ENCODE measurements at places on chromosomes 11 and 22.

GRCh38 chr22:28837640-28838039, 37.3 kb upstream of the XBP1 start:
- no peak for DNase-seq

- no peak for DNase-seq
Measured at GRCh38 chr22:39241794-39242594, 2.8 kb downstream of the PDGFB start.

DNA sequence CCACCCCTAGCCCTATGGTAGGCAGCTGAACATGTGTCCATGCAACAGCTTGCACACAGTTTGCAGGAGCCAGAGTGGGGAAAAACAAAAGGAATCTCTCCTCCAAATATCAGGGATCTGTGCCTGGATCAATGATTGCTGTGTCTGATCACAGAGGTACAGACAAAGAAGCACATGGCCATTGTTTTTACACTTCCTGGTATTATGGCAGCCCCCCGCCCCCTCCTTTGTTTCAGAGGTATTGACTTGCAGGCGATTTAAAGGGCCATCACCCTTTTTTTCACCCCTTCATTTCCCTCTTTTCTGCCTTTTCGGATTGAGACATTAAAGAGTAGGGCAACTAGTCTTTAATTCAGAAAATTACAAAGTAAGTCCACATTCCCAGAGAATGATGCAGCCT, 453.0 kb upstream of the LUZP2 start:
- no peak for DNase-seq

GRCh38 chr11:92886243-92886905, 83.1 kb upstream of the MTNR1B start:
- no peak for DNase-seq

- no peak for DNase-seq
Measured at GRCh38 chr11:74390697-74391096, 7.5 kb downstream of the PGM2L1 start.

DNA sequence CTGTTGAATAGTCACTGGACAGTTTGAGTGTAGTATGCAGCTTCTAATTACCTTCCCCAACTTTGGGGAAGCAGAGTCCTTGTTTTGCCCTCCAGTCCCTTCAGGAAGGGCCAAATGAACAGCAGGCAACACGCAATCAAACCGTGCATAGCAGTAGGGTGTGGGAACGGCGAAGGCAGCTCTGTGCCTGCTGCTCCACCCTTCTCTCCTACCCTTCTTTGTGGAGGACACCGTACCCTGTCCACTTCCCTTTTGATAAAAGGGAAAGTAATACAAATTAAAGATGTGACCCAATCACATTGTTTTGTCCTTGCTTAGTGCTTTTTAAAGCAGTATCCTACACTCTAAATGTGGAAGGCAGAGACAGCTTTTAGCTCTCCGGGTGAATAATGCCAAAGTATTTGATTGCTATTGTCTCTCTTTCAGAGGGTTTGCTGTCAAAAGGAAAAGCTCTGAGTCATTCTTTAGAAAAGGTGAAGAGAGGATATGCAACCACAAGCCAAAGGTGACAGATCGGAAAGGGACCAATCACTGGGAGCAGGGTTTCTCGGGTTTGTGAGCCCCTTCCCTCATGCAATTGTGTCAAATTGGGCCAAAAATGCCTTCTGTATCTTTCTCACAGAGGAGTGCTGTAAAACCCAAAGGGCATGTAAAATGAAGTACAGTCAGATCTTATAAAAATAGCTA, 407.3 kb upstream of the CCDC90B start:
- DNase-seq, result no peak

GRCh38 chr11:100434821-100435641, 252.1 kb upstream of the ARHGAP42 start:
- DNase-seq, result no peak

GRCh38 chr22:20206709-20207215, 55.9 kb upstream of the CCDC188 start:
- DNase-seq, result no peak

DNA sequence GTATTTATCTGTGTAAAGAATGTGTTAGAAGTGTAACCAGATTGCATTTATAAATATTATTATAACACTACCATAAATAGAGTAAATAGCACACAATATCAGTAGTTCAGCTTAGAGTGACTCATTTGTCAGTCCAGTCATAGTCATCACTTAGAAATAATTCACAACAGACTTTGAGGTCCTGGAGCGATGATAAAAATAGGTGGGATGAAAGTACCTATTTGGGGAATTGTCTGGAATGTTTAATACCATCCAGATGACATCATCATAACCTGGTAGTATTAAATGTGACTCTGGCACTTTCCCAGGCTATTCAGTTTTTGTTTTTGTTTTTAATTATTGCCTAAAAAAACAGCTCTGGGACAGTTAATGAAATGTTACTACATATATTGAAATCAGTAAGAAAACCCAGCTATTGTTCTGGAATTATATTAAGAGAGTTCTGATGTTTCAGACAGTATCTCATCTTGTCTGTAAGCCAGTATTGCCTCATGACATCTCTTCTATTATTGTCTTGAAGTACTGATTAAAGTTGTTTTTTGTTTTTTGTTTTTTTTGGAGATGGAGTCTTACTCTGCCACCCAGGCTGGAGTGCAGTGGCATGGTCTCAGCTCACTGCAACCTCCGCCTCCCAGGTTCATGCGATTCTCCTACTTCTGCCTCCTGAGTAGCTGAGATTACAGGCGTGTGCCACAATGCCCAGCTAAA, 74.8 kb downstream of the SIK2 start:
- no peak for DNase-seq

- no peak for DNase-seq
Measured at GRCh38 chr22:41429951-41430332, 16.7 kb downstream of the TOB2 start.

GRCh38 chr11:26286472-26287066, 45.4 kb upstream of the ANO3 start:
- DNase-seq, result no peak

- DNase-seq, result no peak
Measured at GRCh38 chr11:42890773-42891172, 421.0 kb upstream of the API5 start.

DNA sequence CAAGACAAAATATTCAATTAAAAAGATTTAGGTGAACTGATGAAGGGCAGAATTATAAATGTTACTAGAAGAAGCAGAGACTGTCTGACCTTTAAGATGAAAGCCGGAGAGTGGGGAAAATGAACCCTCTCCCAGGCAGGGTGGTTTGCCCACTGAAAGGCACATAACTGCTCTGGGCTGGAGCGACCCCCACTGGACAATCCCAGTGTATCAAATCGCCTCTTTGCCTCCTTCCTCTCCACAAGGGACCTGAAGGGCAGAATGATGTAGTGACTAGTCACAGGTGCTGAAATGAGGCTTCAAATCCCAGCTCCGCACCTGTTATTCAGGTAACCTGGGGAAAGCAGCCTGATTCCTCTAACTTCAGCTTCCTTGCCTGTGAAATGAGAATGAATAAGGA, 69.0 kb downstream of the EFCAB6 start:
- DNase-seq, result no peak

DNA sequence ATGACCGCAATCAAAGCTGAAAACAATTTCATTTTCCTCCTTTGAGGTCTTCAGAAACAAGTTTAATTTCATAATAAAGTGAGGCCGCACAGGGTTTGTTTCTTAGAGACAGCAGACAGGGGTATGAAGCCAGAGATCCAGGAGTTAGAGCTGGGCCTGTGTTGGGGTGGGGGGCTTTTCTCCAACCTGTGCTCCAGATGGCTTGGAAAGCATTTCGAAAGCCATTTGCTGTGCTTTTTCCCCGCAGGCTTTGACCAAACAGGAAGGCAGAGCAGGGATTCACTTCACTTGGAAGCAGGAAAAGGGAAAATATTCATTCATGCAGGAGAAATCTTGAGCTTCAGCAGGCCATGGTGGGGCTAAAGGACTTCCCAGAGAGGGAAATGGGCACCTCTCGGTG, 617.4 kb downstream of the SOX6 start:
- no peak for DNase-seq

GRCh38 chr22:47210112-47210657, 447.7 kb downstream of the TBC1D22A start:
- no peak for DNase-seq

- DNase-seq, result no peak
Measured at GRCh38 chr11:120217941-120218694, 7.3 kb downstream of the OAF start.

Data from natural killer cell treated with Interleukin-12 subunit alpha and Interleukin-12 subunit beta and Interleukin-15 and Interleukin-18, amount 100 ng/mL, for 72 hours (primary cell).